ENCODE measurements at places on chromosomes 7 and 10. TPM values are rescaled to one million over a fixed set of nuclear protein-coding genes. Genes with fewer than 3 reads are reported as not detected.
A peak's percentile ranks its signal among the peaks of the same experiment; 100 is the strongest.

KLF14 gene
- total RNA-seq = not detected

APBB1IP gene
- total RNA-seq = 44.1 TPM

CYP3A4 gene
- not detected for total RNA-seq

GRCh38 chr7:67758551-67758950 is 761.9 kb downstream of the TYW1 start:
- peaks cover 2% of the 10 kb centered on the region for H3K36me3 ChIP-seq
- H3K27me3 ChIP-seq = no peaks in the 10 kb centered on the region
- no peak overlapping the region for H3K27ac ChIP-seq
- H3K4me1 ChIP-seq = no peaks in the 10 kb centered on the region
- no peak for DNase-seq

DNA sequence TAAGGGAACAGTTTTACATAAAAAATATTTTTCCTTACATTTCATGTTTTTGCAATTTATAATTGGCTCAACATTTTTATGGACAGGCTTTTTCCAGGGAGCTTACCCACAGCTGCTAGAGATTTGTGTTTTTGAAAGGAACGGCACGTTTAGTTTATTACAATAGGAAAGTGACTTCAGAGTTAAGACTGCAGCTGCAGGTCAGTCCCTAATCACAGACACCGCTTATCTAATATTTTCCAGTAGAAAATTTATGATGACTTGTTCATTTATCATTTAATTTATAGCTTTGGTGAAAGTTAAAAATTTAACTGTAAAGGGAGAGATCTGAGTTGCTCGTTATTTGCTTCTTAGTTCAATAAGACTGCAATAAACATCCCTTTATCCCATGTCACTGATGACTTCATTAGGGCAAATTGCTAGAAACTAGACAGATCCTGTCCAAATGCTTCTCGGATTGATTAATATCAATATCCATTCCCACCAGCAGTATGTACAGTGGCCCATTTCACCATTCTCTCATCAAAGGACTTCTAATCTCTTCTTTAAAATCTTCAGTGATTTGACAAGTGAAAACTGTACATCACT is 97.0 kb upstream of the ODAD2 start:
- no peak overlapping the region for H3K4me3 ChIP-seq
- H3K27ac ChIP-seq = no peak overlapping the region
- DNase-seq = no peak
- no peaks in the 10 kb centered on the region for H3K27me3 ChIP-seq
- H3K4me1 ChIP-seq = no peaks in the 10 kb centered on the region

GNGT1 gene
- total RNA-seq = not detected

- no peak overlapping the region for H3K4me3 ChIP-seq
- no peak overlapping the region for H3K27ac ChIP-seq
- DNase-seq = no peak
- no peaks in the 10 kb centered on the region for H3K27me3 ChIP-seq
- no peaks in the 10 kb centered on the region for H3K4me1 ChIP-seq
- peaks cover 4% of the 10 kb centered on the region for H3K36me3 ChIP-seq
Measured at GRCh38 chr10:55078121-55078520, 277.1 kb upstream of the PCDH15 start.

DNA sequence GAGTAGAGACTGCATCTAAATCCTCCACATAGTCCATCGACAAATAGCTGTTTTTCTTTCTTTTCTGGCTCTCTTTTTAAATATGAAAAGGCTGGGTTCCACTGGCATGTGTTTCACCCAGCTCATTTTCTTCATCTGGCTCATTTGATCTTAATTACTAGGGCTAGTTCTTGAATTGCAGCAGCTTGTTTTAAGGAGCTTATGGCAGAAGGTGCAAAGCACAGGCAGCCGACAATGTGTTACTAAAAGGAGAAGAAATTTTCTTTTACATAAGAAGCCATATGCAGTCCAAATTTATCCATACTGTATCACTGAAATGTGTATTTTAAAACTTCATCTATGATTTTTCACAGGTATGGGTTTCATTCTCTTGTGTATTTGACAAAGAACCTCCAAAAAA is 205.6 kb upstream of the PTER start:
- no peaks in the 10 kb centered on the region for H3K27me3 ChIP-seq
- H3K4me3 ChIP-seq = no peak overlapping the region
- no peaks in the 10 kb centered on the region for H3K4me1 ChIP-seq

SPDYE16 gene
- 0.58 TPM for total RNA-seq

- peaks cover 48% of the 10 kb centered on the region for H3K4me1 ChIP-seq
- no peak for DNase-seq
- no peaks in the 10 kb centered on the region for H3K27me3 ChIP-seq
- no peak overlapping the region for H3K27ac ChIP-seq
Measured at GRCh38 chr7:129009437-129009836, 45.5 kb downstream of the TNPO3 start.

ZNF365 gene
- 0.30 TPM for total RNA-seq

DNA sequence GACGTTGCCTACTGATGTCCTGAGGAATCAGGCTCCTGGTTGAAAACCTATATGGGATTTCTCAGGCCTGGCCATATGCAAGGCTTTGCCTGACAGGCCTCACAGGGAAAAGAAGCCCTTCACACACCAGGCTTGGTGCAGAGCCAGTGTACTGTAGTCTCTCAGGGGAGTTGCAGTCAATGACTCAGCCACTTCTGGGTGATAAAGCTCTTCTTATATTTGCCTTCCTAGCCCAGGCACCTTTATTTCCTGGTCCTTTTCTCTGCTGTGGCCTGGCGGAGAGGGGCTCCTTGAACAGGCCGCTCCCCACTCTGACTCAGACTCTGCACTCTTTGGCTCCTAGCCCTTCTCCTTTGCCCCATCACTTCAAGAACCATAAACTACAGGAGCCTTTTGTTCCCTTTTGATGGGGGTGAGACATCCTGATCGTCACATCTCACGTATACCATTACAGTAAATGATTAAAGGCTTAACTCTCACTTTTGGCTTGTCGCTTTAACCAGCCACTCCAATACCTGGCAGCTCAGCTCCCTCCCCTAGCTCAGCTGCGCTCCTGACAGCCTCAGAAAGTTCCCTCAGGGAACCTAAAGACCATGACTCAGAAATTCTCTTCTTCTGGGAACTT is 33.5 kb downstream of the DPY19L1 start:
- H3K4me1 ChIP-seq = no peaks in the 10 kb centered on the region
- H3K36me3 ChIP-seq = no peaks in the 10 kb centered on the region
- H3K27ac ChIP-seq = peak overlapping the region; percentile 40
- no peak for DNase-seq
- H3K4me3 ChIP-seq = no peak overlapping the region

GRCh38 chr10:86403183-86403797 is 36.7 kb upstream of the GRID1 start:
- no peak for DNase-seq
- no peaks in the 10 kb centered on the region for H3K27me3 ChIP-seq
- no peak overlapping the region for H3K27ac ChIP-seq
- no peak overlapping the region for H3K4me3 ChIP-seq
- H3K36me3 ChIP-seq = no peaks in the 10 kb centered on the region

GPR37 gene
- not detected for total RNA-seq

DNA sequence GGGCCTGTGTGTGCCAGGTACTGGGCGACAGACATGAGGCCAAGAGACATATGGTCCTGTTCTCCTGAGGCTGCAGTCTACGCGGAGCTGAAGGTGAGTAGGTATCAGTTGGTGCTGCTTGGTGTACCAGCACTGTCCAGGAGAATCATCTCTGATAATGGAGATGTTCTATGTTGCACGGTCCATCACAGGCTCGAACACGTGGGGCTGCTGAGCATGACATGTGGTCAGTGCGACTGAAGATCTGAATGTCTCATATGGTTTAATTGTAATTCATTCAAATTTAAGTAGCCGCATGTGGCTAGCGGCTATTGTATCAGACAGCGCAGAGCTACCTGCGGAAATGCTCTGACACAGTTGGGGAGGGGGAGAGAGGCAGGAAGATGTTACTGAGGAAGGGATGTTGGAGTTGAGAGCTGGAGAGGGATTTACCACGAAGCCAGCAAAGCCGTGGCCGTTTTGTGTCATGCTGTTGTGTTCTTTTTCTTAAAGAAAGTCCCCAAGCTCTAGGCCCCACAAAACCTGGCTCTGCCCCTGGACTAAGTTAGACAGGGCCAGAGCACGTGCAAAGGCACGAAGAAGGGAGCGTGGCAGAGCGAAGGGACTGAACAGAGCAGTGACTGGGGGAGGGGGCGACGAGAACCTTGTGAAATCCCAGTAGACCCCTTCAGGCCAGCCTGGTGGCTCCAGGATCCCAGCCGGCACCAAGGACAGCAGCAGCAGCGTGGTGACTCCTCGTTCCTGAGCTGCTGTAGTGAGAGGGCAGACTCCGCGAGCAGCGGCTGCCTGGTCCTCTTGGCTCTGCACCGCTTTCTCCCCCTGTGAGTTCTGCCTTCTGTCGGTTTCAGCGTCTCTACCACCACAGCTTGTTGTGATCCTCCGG is 20.0 kb downstream of the SMKR1 start:
- no peak for DNase-seq
- H3K4me1 ChIP-seq = peaks cover 7% of the 10 kb centered on the region
- no peaks in the 10 kb centered on the region for H3K36me3 ChIP-seq
- no peak overlapping the region for H3K27ac ChIP-seq
- H3K4me3 ChIP-seq = no peak overlapping the region

DNA sequence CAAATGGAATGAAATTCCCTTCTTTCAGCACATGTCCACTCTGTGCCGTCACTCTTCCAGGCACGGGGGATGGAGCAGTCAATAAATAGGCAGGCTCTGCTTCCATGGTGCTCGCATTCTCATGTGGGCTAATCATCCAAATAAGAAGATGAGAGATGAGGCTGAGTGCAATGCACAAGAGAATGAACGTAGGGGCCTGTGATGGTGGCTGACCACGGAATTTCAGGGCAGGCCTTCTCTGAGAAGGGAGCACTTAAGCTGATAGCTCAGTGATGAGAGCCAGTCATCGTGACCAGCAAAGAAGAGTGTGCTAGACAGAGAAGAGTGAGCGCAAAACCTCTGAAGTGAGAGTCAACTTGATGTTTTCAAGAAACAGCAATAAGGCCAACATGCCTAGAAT is 47.9 kb downstream of the TAF3 start:
- peaks cover 13% of the 10 kb centered on the region for H3K4me1 ChIP-seq
- H3K4me3 ChIP-seq = no peak overlapping the region
- no peak for DNase-seq
- H3K27me3 ChIP-seq = no peaks in the 10 kb centered on the region

PTPRZ1 gene
- total RNA-seq = not detected

DNA sequence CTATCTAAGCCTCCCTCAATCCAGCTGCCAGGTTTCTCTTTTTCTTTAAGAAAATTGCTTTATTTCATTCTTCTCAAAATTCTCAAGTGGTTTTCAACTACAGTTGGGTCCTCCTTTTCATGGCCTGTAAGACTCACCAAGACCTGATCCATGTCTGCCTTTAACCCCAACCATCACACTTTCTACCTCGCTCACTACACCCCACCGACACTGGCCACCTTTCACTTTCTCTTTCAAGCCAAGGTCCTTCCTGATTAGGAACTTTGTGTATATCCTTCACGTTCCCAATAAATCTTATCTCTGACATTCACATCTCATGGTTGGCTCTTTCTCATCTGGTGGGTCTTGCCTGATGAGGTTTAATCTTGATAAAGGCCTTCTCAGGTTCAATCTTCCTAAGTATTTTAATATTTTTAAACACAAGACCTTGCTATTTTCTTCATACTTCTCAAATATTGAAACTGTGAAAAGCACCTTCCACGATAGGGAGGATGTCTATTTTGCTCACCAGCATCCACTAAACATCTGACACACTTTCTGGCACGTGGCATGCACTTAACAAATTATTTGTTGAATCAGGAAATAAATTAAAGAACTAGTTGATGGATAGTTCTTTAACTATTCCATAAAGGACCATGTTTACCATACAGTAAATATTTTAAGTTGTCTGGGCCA is 624.8 kb downstream of the GRID1 start:
- no peaks in the 10 kb centered on the region for H3K36me3 ChIP-seq
- no peaks in the 10 kb centered on the region for H3K27me3 ChIP-seq

- H3K4me3 ChIP-seq = no peak overlapping the region
- no peak for DNase-seq
- no peaks in the 10 kb centered on the region for H3K36me3 ChIP-seq
- H3K4me1 ChIP-seq = no peaks in the 10 kb centered on the region
Measured at GRCh38 chr10:43214071-43214955, 52.6 kb downstream of the RASGEF1A start.

AKR1D1 gene
- not detected for total RNA-seq

GRCh38 chr7:30805081-30805691 is 34.0 kb downstream of the MINDY4 start:
- H3K4me1 ChIP-seq = no peaks in the 10 kb centered on the region
- H3K4me3 ChIP-seq = no peak overlapping the region
- DNase-seq = no peak

- H3K27me3 ChIP-seq = no peaks in the 10 kb centered on the region
- no peaks in the 10 kb centered on the region for H3K4me1 ChIP-seq
Measured at GRCh38 chr7:157971501-157971900, 616.1 kb downstream of the PTPRN2 start.

ANTXRL gene
- total RNA-seq = not detected

Data from activated T-cell treated with anti-CD3 and anti-CD28 coated beads, Interleukin-2, amount 50 U/mL, for 72 hours (primary cell).